Lower lobe of right lung (tissue), 2 donors: ENCODE measurements at places on chromosomes 7 and 10. TPM values are rescaled to one million over a fixed set of nuclear protein-coding genes. Genes with fewer than 3 reads are reported as not detected.

The FAM180A gene
- total RNA-seq: 3.0 TPM

DNA sequence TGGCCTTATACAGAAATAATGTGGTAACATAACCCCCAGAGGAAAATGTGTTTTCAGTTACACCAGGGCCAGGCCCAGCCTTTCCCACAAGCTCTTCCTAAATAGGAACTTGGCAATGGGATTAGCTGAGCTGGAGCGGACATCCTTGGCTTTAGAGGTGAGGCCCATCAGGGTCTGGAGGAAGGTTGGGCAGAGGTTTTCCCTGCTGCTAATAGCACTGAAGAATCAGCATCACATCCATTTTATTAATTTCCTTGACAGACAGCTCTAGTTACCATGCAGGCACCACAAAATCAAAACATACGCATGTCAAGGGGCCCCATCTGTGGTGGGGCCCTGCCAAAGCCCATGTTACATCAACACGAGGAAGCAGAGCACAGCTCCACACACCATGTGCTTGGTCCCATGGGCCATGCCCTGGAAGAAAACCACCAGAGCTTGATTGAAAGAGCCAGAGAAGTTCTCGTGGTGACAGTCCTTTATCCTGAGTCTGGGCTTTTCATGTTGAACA lies 566.6 kb downstream of the KCNMA1 start:
- DNase-seq: no peak
- H3K27ac ChIP-seq: no peak overlapping the region
- H3K4me3 ChIP-seq: no peak overlapping the region
- no peaks in the 10 kb centered on the region for H3K27me3 ChIP-seq

The WNT2 gene
- total RNA-seq: 9.0 TPM

The LRRD1 gene
- total RNA-seq: not detected

The SAMD9L gene
- 64.4 TPM for total RNA-seq

The CC2D2B gene
- 1.6 TPM for total RNA-seq

- H3K4me1 ChIP-seq: peaks cover 50% of the 10 kb centered on the region
- H3K36me3 ChIP-seq: peaks cover 72% of the 10 kb centered on the region
- peak; percentile 43 for DNase-seq
- no peaks in the 10 kb centered on the region for H3K27me3 ChIP-seq
- peak overlapping the region; percentile 6 for H3K27ac ChIP-seq
Measured at GRCh38 chr7:30923009-30923773, 11.5 kb downstream of the AQP1 start.

The CNPY1 gene
- not detected for total RNA-seq

DNA sequence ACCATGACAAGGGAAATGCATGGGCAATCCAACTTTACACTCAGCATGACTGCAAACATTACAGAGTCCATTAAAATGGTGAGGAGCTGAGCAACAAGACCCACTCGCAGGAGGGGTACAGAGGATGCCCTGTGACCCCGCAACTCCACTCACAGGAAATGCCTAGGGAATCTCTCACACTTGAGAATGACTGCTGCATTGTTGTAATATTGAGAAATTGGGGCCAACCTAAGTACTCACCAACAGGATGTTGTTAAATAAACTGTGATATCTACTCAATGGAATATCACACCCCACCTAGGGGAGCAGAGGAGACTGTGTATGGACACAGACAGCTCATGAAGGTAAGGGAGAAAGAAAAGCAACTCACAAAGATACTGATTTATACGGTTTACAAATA lies 53.4 kb upstream of the CAMK2B start:
- no peak overlapping the region for H3K27ac ChIP-seq
- no peak for DNase-seq
- H3K27me3 ChIP-seq: peaks cover 3% of the 10 kb centered on the region
- H3K4me3 ChIP-seq: no peak overlapping the region
- H3K4me1 ChIP-seq: no peaks in the 10 kb centered on the region
- H3K36me3 ChIP-seq: peaks cover 17% of the 10 kb centered on the region

The TCTN3 gene
- total RNA-seq: 26.4 TPM

DNA sequence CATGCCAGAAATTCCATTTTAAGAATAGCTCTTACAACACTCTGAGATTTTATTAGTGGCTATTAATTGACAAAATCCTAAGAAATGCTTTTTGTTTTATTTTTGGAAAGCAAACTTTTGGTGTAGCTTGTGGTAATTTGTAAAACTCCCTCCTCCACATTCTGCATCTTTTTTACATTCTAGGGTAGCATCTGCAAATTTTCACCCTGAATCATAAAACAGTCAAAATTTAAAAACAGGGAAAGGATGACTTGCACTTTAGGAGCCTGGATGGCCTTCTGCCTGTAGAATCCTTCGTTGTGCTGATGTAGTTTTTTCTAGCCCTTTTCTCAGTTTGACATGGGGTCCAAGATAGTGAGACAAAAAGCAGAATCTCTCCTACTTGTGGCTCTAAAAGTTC lies 316.1 kb downstream of the ADRA2A start:
- no peaks in the 10 kb centered on the region for H3K4me1 ChIP-seq
- H3K4me3 ChIP-seq: no peak overlapping the region
- DNase-seq: no peak

The HECW1 gene
- 0.06 TPM for total RNA-seq

The TRIL gene
- 6.4 TPM for total RNA-seq

- peaks cover 16% of the 10 kb centered on the region for H3K36me3 ChIP-seq
- H3K4me3 ChIP-seq: no peak overlapping the region
- DNase-seq: no peak
- H3K27me3 ChIP-seq: no peaks in the 10 kb centered on the region
Measured at GRCh38 chr7:96685755-96686154, 23.9 kb downstream of the SEM1 start.

DNA sequence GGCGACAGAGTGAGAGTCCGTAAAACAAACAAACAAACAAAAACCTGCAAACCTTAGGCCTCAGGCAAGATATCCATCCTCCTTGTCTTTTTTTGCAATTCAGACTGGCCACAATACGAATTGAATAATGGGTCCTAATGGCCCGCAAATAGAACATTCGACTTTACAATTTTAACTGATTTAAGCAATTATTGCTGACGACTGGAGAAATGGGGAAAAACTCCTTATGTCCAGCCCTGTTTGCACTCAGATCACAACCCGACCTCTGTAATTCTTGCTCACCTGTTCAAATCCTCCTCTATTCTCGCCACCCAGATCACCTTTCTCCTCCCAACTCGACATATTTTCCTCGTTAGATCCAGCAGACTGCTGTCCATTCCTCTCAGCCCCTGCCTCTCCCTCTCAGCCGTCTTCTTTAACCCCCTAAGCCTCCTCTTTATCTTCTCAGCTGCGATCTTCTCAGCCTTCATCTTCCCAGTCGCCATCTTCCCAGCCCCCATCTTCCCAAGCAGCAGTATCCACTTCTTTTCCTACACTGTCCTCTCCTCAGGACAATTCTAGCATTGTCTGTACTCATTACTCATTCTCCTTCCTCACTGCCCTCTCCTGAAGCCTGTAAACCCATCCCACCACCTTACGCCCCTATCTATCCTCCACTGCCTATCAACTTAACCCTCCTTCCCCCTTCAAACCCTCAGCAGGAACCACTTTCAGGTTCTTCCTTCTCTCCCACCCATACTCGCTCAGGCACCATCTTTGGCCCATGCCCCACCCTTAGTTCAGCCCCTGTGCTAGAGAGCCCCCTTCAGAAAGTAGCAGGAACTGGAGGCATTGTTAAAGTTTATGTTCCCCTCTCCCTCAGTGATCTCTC lies 61.8 kb downstream of the LRRC17 start:
- H3K27ac ChIP-seq: no peak overlapping the region
- no peaks in the 10 kb centered on the region for H3K4me1 ChIP-seq
- H3K36me3 ChIP-seq: no peaks in the 10 kb centered on the region
- DNase-seq: no peak

DNA sequence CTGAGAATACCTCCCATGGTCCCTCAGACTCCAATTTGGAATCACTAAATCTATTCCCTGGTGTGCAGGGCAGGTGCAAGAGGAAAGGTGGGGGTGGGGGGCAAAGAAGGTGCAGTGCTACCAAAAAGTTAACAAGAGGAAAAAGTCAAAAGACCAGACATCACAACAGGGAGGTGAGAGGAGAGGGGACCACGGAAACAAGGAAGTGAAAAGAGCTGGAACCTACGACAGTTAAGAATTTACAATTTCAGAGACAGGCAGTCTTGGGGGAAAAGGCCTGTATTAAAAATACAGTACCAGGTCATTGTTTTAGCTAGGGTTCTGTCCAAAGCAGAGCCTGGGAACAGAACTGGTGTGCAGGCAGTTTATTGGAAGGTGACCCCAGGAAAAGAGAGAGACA lies 14.6 kb downstream of the ITGB1 start:
- no peaks in the 10 kb centered on the region for H3K36me3 ChIP-seq
- no peaks in the 10 kb centered on the region for H3K27me3 ChIP-seq
- no peak for DNase-seq
- no peak overlapping the region for H3K4me3 ChIP-seq

The SMKR1 gene
- 1.1 TPM for total RNA-seq

- H3K4me1 ChIP-seq: no peaks in the 10 kb centered on the region
- DNase-seq: no peak
- H3K27ac ChIP-seq: no peak overlapping the region
- no peaks in the 10 kb centered on the region for H3K27me3 ChIP-seq
- H3K4me3 ChIP-seq: no peak overlapping the region
Measured at GRCh38 chr7:69992938-69993337, 394.7 kb downstream of the AUTS2 start.

GRCh38 chr7:30920021-30920583 lies 8.4 kb downstream of the AQP1 start:
- H3K27me3 ChIP-seq: no peaks in the 10 kb centered on the region
- peaks cover 56% of the 10 kb centered on the region for H3K4me1 ChIP-seq
- H3K27ac ChIP-seq: peak overlapping the region; percentile 56

DNA sequence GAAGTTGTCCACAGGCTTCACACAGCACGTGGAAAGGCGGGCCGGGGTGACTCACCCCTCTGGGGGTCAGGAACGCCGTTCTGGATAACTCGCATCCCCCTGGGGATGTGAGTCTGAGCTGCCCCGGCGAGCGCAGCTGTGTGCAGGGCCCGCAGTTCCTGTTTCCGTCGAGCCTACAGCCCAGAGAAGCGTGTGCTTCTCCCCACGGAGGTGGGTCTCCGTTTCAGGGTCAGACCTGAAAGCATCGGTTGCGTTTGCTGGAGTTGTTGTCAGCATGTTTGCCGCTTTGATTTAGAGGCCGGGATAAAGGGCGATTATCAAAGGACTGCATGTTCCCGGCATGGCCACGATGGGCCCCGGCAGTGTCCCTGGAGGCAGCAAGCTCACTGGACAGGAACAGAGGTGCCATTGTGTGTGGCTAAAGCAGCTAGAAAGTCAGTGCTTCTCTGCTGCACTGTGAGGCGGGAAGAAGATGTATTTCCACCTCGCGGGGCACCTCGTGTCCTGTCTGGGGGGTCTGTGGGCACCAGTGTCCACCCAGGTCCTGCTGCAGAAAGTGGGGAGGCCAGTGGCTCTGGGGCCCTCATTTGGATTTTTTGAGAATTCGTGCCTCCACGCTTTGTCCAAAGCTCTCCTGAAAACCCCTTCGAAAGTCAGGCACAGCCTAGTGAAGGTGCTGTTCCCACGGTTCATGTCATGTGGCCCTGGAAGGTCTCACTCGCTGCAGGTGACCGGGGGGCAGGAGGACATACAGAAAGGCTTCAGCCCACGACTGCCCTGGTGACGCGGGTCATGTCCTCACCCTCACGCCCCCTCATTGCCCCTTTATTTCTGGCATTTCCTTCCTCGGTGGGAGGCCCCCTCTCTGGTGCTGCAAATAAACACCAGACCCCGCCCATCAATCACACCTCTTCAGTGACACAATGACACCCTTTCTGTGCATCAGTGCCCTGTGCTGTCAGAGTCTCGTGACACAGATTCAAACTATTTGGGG lies 27.4 kb upstream of the GDI2 start:
- no peak for DNase-seq
- H3K27me3 ChIP-seq: no peaks in the 10 kb centered on the region
- H3K4me3 ChIP-seq: no peak overlapping the region
- H3K27ac ChIP-seq: no peak overlapping the region
- H3K36me3 ChIP-seq: no peaks in the 10 kb centered on the region

DNA sequence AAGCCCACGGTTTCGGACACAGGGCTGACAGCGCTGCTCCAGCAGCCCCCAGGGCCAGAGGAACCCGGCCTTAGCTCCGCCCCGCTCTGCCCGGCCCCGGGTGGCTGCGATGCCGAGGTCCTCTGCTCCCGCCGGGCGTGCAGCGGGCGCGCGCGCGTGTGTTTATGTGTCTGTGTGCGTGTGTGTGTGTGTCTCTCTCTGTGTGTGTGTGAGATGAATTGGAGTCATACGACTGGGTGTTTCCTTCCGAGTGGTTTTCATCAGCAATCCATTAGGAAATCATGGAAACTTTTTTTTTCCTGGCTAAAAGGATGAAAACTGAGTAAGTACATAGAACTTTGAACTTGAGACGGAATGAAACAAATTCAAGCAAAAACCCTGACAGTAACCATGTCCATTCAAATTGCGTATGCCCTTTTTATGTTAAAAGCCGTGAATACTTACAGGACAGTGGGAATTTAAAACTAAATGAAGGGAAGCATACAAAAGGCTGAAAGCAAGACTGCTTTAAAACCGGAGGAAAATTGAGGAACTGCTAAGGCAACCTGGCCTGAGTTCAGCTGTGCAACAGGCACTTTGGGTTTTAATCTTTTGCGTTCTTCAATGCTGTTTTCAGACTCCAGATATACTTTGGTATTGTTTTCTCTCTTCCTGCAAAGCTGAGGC lies at the start of gene CPED1:
Gene CPED1, plus strand, starts transcription at position 121 of the 666 bp plus-strand sequence. CDS start 911 bp downstream, outside the sequence.
- H3K4me3 ChIP-seq: peak within 1 kb of the TSS; percentile 47
- no peaks in the 10 kb centered on the region for H3K36me3 ChIP-seq
- no peaks in the 10 kb centered on the region for H3K27me3 ChIP-seq
- DNase-seq: peak; percentile 81
- H3K4me1 ChIP-seq: peaks cover 34% of the 10 kb centered on the region

DNA sequence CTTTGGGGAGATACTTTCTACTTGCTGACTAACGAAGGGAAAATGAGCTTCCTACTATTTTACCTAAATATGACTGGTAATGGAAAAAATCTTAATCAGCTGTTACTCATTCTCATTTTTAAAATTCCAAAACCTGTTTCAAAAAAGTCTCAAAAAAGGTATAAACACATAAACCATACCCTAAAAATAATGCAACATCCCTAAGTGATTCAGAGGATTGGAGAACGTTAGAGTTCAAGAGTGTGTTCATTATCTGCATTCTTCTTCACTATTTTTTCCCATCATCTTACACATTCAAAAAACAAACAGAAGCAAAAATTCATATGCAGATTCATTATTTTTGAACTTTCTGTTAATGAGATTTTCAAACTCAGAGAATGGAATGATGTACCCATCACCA lies 150.4 kb upstream of the GNAI1 start:
- H3K27me3 ChIP-seq: no peaks in the 10 kb centered on the region
- H3K36me3 ChIP-seq: no peaks in the 10 kb centered on the region
- no peak for DNase-seq
- H3K4me3 ChIP-seq: no peak overlapping the region
- H3K4me1 ChIP-seq: no peaks in the 10 kb centered on the region
- H3K27ac ChIP-seq: no peak overlapping the region

The SPAM1 gene
- not detected for total RNA-seq

- H3K27me3 ChIP-seq: no peaks in the 10 kb centered on the region
- no peak overlapping the region for H3K27ac ChIP-seq
- no peaks in the 10 kb centered on the region for H3K36me3 ChIP-seq
- H3K4me1 ChIP-seq: no peaks in the 10 kb centered on the region
- no peak overlapping the region for H3K4me3 ChIP-seq
Measured at GRCh38 chr10:48450741-48451466, 144.4 kb downstream of the MAPK8 start.

- no peaks in the 10 kb centered on the region for H3K4me1 ChIP-seq
- no peaks in the 10 kb centered on the region for H3K27me3 ChIP-seq
- H3K36me3 ChIP-seq: no peaks in the 10 kb centered on the region
- H3K27ac ChIP-seq: no peak overlapping the region
- H3K4me3 ChIP-seq: no peak overlapping the region
- no peak for DNase-seq
Measured at GRCh38 chr7:99258501-99258900, 14.1 kb upstream of the MYH16 start.

GRCh38 chr10:68606918-68607317 lies 46.8 kb downstream of the TET1 start:
- no peaks in the 10 kb centered on the region for H3K27me3 ChIP-seq
- no peak for DNase-seq
- no peaks in the 10 kb centered on the region for H3K36me3 ChIP-seq
- no peak overlapping the region for H3K4me3 ChIP-seq

The CD36 gene
- 141 TPM for total RNA-seq
